Forelimb muscle (tissue), 1 donor: ENCODE measurements at places on chromosomes 7 and 10. TPM values are rescaled to one million over a fixed set of nuclear protein-coding genes. Genes with fewer than 3 reads are reported as not detected.

- no peak for DNase-seq
These were observed 22.9 kb downstream of the HIP1 start for GRCh38 chr7:75715864-75716263.

DNA sequence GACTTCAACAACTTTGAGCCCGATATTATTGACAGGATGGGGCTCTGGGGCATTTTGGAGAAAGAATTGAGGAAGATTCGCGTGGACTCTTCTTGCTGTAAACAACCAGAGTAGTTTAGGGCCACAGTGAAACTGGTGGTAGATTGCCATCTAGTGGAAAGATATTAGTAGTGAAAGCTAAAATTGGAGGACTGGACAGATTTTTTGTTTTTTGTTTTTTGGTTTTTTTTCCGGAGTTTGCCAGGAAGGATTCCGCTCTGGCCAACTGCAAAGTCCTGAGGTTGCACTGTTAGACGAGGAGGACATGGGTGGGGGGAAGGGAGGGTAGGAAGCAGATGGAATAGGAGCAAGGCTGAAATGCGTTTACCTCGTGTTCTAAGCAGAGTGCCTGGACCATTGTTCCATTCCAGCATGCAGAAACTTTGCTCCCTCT is 11.7 kb downstream of the NOBOX start:
- DNase-seq, result peak; percentile 51

GNAT3 gene
- 0.11 TPM for polyA plus RNA-seq

DNA sequence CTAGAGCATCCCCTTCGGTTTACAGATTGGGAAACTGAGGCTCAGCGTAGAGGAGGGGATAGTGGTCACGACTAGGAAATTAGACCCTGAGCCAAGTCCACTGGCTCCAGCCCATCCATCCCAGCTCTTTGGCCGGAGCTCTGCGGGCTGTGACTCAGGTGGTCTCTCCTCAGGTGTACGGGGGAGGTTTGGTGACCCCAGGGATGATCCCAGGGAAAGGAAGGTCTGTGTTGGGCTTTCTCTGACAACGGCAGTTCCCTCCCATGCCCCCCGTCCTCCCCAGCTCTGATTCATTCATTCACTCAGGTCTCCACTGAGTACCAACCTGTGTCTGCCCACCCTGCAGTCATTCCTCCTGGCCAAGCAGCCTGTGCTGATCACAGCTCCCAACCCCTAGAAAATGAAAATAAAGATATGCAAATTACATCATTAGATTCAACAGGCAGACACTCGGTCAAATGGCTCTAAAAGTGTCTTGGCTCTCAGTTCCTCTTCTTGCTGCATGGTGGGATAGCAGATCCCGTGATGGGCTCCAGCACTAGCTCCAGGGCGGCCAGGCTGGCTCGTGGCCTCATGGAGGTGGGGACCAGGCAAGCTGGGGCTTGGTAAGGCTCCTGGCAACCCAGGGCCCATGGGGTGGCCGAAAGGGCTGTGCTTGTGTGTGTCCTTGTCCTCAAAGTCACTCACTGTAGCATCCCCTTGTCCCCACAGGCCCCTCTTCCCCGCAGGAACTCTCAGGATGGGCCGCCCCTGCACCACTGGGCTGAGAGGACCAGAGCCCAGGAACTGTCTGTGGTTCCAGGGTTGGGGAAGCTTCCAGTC is 37.8 kb downstream of the CLRN3 start:
- no peak for DNase-seq

DNA sequence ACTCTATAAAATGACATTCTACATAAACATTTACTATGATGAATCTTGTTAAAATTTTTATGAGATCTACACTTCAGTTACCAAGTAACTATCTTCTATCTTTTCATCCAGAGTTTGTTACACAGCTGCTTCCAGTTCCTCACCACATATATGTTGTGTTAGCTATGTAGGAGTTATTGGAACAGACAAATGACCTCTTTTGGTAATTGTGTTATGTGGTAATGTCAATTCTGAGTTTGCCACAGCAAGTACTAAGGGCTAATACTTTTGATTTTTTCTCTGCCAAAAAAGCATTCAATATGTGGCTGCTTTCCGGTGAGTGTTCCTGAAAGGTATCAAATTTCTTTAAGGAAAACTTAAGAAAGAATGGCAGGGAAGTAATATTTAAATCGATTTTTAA is 573.9 kb upstream of the PCDH15 start:
- no peak for DNase-seq

DNA sequence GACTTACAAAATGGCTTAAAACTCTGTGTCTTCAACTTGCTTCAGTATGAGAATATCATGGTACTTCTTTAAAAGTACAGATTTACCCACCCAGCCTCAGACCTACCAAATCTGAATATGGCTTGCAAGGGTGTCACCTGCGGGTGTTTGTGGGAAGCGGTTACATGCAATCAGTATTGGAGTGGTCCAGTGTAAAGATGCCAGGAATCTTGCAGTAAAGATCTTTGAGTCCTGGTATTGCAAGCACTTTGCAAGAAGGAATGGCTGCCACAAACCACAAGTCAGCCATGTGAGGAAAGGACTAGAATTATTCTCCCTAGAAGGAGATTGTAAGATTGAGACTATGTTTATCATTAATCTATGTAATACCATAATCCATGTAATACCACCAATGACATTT is 115.1 kb downstream of the PON1 start:
- DNase-seq, result no peak

GRCh38 chr7:42128703-42129102 is 108.3 kb downstream of the GLI3 start:
- no peak for DNase-seq

DNA sequence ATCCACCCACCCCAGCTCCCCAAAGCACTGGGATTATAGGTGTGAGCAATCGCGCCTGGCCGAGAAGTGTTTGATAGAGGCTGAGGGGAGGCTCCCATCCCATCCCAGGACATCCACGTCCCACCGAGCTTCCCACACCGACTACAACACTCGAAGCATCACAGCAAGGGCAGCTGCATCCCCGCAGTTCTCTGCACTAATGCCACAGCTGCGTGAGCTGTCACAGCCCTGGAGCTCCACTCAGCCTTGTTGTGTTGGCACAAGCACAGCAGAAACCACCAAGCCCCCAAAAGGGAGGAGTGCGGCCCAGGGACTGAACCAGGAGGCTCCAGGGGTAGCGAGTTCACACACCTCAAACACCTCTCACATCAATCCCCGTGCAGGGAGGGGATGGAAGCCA is 121.6 kb downstream of the DIP2C start:
- no peak for DNase-seq

DNA sequence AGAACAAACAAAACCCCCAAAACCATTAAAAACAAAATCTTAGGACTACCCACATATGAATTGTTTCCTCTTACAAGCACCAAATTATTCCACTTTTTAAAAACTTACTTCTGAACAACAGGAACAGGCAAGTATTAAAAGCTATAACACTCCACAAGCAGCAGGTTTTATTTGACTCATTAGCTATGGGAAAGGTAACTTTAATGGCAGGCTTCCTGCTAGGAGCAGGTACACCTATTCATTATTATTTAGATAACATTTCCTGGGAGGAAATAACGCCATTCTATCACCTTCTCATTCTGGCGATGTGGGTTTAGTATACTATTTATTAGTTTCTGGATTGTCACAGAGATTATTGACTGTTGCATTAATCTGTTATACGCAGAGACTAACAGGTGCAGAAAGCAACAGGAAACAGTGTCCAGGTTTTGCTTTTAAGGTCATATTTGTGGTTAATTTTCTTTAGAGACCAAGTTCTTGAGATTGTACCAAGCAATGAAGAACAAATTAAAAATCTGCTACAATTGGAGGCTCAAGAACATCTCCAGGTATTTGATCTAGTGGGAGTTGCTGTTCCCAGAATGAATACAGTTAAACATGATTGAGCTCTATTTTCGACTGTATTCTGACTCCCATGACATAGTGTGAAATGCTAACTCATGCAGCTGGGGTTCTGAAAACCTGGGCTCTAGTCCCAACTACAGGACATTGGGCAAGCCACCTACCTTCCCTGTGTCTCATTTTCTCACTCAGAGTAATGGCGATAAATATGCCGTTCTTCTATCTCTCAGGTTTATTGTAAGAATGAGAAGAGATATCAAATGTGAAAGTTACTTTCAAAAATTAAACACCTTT is 2.0 kb downstream of the CPA2 start:
- DNase-seq, result no peak

HOXA7 gene
- 19.1 TPM for polyA plus RNA-seq

DNA sequence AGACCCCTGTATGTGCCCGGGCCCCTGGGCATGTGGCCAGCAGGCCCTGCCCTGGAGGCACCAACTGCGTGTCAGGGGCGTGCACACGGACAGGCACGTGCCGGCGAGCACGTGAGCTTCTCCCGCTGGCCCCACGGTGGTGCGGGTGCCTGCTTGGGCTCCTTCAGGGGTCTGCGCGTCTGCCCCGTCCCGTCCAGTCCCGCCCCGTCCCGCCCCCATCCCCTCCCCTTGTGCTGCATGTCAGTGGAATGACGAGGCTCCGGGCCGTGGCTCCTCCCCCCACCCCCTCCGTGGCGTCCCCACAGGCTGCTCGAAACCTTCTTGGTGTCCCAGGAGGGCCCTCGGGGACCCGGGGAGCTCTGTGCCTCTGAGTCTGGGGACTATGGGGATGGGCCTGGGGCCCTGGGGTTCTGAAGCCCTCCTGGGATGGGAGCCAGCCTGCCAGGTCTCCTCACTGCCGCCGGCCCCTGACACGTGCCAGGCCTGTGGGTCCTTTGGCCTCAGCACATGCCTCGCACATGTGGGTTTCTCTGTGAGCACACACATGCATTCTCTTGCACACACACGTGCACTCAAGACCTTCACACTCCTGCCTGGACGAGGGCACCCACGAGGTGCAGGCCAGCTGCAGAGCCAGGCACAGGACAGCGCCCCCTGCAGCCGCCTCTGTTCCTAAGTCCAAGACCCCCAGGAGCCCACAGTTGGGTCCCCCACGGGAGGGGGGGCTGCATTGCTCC is 27.5 kb upstream of the AMZ1 start:
- DNase-seq, result no peak

DNA sequence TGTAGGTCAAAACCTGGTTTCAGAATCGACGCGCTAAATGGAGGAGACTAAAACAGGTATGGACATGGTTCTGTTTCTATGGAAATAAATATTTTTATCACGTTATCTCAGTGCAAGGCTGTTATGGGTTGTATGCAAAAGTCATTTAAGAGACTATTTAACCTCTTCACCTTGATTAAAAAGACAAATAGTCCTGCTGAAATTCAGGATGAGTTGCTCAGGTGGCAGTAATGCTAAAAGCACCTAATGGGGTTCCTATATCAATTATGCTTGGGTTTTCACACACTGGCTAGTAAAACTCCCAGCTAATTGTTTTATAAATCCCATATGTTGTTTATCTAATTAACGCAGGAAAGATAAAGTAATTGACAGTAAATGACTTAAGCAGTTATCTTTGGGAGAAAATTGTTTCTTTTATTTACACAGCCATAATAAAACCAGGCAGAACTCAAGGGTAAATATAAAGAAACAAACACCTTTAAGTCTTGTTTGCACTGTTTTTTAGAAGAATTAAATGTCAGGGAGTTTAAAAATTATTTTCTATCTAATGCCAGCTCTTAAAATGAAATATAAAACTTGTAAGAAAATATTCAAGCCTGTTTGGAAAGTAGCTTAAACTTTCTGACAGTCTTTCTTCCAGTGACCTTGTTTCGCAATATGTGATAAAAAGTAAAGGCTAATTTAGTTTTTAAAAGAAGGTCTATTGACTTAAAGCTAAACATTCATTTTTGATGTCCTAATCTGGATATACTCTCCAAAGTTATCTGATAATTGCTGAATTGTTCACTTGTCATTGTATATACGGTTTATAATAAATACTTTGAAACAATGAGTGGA is 3.2 kb downstream of the HHEX start:
- no peak for DNase-seq

DNA sequence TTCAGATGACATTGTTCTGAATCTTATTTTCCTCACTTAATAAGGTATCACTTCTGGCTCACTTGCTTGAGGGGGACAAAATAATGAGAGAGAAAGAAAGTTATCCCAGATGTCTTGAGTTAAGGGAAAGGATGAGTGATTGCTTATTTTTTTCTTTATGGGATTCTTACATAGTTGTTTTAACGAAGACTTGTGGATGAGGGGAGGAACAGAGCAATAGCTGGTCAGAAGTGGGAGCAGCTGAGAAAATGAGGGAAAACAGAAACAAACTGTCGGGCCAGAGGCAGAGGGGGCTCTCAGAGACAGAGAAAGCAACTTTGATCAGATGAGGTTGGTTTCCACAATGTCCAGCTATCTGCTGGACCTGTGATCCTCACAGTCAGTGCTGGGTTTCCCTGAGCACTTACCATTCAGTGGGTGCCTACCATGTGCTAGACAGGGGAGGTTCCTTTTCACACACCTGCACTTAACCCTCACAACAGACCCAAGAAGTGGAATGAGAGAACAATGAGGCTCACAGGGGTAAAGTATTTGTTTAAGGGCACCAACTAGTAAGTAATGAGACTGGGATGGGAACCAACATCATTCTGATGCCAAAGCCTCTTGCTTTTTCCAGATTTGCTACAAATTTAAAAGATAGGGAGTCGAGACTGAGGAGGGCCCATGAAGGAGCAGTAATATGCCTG is 64.2 kb downstream of the BICC1 start:
- no peak for DNase-seq

GRCh38 chr10:7968510-7969112 is 85.9 kb upstream of the GATA3 start:
- no peak for DNase-seq

- DNase-seq, result no peak
These were observed 4.3 kb downstream of the SNX8 start for GRCh38 chr7:2309889-2310331.

RPEL1 gene
- polyA plus RNA-seq, result not detected

- peak; percentile 77 for DNase-seq
These were observed 1.1 kb upstream of the EMX2 start for GRCh38 chr10:117541405-117541908.

ZNF425 gene
- polyA plus RNA-seq, result 3.0 TPM

GRCh38 chr10:11429439-11430052 is 181.9 kb downstream of the USP6NL start:
- no peak for DNase-seq

DNA sequence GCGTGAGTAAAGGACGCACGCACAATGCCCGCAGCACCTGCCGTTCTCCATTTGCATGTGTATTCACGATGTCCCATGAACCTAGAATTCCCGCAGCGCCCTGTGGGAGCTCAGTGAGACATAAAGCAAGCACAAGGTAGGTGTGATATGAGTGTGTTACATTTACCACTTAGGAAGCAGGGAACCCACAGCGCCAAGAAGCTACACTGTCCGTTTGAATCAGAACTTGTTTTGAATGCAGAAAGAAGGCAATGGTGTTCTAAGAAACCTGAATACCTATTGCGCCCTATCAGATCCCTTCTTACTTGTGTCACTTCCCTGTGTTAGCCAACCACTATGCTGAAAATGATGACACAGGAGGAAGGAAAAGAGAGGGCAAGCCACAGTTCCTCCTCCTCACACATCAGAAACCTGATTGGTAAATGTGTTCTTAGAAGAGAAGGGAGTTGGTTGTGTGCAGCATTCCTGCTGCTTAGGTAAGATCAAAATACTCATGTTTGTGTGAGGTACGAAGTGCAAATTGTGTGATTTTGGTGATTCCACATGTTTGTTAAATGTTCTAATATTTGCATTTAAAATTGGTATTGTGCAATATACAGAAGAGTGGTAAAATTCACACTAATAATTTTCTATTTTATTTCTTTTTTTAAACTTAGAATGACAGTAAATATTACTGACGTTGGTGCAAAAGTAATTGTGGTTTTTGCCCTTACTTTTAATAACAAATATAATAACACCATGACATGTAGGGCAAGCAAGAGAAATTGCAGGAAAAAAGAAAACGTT is 185.4 kb downstream of the SEC23IP start:
- DNase-seq, result no peak
